ENCODE measurements at places on chromosomes 5 and 9.

GRCh38 chr9:80811656-80812055 lies 877.7 kb downstream of the TLE1 start:
- DNase-seq = no peak

DNA sequence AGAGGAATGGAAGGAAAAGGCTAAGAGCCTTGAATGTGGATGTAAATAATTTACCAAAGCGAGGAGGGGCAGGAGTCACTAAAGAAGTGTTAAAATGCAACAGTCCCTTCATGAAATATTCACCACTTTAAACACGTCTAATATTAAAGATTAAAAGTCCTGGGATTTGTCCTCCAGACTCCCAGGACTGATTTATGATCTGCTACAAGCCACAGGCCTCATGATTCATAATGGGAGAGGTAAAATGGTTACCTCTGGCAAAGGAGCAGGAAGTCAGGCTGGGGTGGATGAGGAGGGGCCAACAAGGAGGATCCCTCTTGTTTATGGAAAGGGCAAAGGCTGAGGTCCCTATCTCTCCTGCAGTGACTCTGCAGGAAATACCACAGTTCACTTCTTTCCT lies 292.4 kb downstream of the TRIM32 start:
- peak; percentile 59 for DNase-seq

DNA sequence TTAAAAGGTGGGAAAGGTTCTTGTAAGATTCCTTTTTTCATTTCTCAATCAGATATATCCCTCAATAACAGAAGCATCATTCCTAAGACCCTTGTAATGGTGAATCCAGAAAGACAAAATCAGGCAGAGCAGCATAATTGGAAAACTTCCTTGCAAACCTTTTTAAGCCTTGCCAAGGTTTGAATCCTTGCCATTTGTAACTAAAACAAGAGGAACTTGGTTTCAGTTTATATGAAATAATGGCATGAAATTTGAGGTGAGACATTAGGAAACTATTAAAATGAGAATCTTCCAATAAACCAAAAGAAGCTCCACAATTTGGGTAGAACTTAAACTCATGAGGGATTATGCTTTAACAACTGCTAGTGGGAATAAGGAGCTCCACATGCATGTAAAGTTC lies 384.7 kb upstream of the SMC2 start:
- DNase-seq = no peak

GRCh38 chr5:78920604-78921003 lies 64.5 kb downstream of the ARSB start:
- DNase-seq = peak; percentile 76

DNA sequence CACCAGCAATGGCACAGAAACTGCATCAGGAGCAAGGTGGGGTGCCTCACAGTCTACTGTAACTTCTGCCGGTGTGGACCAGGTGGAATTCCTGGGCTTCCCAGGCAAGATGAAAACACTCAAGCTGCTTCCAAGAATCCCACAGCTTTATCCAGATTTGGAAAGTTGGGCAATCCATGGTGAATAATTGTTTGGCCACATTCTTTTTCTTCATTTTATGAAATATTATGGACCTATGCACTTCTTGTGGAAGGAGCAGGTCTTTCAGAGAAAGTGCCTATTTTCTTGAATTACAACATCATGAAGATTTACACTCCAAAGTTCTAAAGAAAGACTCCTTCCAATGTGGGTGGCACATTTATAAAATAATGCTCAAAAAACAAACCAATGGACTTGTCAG lies 503.6 kb downstream of the SEMA5A start:
- no peak for DNase-seq

DNA sequence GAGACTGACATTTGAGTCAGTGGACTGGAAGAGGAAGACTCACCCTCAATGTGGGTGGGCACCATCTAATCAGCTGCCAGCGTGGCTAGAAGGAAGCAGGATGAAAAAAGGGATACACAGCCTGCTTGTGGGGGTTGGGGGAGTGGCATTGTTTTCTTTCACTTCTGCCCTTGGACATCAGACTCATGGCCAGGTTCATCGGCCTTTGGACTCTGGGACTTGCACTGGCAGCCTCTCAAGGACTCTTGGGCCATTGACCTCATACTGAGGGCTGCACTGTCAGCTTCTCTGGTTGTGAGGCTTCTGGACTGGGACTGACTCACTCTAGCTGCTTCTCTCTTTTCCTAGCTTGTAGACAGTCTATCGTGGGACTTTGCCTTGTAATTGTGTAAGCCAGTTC lies 374.9 kb downstream of the TLE1 start:
- no peak for DNase-seq

- no peak for DNase-seq
Measured at GRCh38 chr9:1804128-1804865, 210.8 kb upstream of the SMARCA2 start.

DNA sequence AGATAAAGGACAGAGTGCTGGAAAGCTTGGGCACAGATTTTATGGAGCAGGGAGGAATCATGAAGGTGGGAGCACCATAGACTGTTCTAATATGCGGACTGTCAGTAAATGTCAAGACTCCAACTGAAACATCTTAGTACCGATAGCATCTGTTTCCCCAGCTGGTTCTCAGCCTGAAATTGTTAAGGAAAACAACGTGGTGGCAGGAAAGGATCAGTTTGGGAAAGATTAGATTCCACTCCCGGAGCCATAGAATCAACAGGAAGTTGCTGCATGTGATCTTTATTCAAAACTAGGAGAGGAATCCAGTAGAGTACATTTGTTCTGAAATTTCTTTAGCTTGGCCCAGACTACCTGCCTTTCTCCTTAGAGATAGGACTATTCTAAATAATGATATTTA lies 559.1 kb downstream of the CSNK1G3 start:
- DNase-seq = no peak
